Motor neuron (in vitro differentiated cells): ENCODE measurements at places on chromosomes 16 and 17.

- peak; percentile 77 for ATAC-seq
Measured at GRCh38 chr17:71516149-71516548, 604.7 kb upstream of the SOX9 start.

- ATAC-seq: no peak
Measured at GRCh38 chr16:27230562-27231001, 27.3 kb downstream of the KDM8 start.

- no peak for ATAC-seq
Measured at GRCh38 chr17:41511716-41512115, 6.3 kb upstream of the KRT13 start.

DNA sequence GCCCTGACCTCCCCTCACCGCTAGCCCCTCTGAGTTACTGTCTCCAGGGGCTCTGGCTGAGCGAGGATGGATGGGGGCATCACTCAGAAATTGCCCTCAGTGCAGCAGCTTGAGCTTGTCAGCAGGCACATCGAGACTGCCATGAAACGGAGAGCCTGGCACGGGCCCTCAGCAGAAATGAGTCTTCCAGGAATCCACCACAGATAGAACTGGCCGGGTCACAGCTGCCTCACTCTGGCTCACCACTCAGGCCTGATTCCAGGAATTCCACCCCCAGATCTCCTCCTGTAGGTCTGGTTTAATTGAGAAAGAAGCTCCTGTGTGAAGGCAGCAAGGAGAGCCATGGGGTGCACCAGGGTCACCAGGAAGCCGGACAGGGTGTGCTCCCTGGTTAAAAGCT, 85.5 kb downstream of the GSG1L start:
- ATAC-seq: no peak
